IMR-90 (cell line): ENCODE measurements at places on chromosomes 13 and 19. TPM values are rescaled to one million over a fixed set of nuclear protein-coding genes. Genes with fewer than 3 reads are reported as not detected.

The PGLYRP1 gene
- not detected in 2 replicates for total RNA-seq

The IQCN gene
- 0.18 and 0.28 TPM in 2 replicates for total RNA-seq

The ATXN8OS gene
- not detected in 2 replicates for total RNA-seq

The OR10H1 gene
- not detected in 2 replicates for total RNA-seq

The MUC16 gene
- not detected in 2 replicates for total RNA-seq

The RTBDN gene
- total RNA-seq, result not detected in 2 replicates

The PLVAP gene
- total RNA-seq, result not detected in 2 replicates

The ZNF417 gene
- total RNA-seq, result 20.8 and 23.1 TPM in 2 replicates

The ING1 gene
- 9.1 and 11.7 TPM in 2 replicates for total RNA-seq

The RNASEH2A gene
- 44.6 and 45.5 TPM in 2 replicates for total RNA-seq

The SYT5 gene
- under 0.01 TPM in 2 replicates for total RNA-seq

GRCh38 chr19:42498169-42498757 is 30.0 kb downstream of the CEACAM1 start:
- no peak overlapping the region for H3K4me3 ChIP-seq
- no peaks in the 10 kb centered on the region for H3K36me3 ChIP-seq
- H3K27ac ChIP-seq, result no peak overlapping the region
- H3K4me1 ChIP-seq, result no peaks in the 10 kb centered on the region

GRCh38 chr19:10152100-10152499 is 32.4 kb upstream of the EIF3G start:
- no peak overlapping the region for H3K27ac ChIP-seq
- DNase-seq, result no peak
- H3K4me1 ChIP-seq, result no peaks in the 10 kb centered on the region
- H3K27me3 ChIP-seq, result no peaks in the 10 kb centered on the region

DNA sequence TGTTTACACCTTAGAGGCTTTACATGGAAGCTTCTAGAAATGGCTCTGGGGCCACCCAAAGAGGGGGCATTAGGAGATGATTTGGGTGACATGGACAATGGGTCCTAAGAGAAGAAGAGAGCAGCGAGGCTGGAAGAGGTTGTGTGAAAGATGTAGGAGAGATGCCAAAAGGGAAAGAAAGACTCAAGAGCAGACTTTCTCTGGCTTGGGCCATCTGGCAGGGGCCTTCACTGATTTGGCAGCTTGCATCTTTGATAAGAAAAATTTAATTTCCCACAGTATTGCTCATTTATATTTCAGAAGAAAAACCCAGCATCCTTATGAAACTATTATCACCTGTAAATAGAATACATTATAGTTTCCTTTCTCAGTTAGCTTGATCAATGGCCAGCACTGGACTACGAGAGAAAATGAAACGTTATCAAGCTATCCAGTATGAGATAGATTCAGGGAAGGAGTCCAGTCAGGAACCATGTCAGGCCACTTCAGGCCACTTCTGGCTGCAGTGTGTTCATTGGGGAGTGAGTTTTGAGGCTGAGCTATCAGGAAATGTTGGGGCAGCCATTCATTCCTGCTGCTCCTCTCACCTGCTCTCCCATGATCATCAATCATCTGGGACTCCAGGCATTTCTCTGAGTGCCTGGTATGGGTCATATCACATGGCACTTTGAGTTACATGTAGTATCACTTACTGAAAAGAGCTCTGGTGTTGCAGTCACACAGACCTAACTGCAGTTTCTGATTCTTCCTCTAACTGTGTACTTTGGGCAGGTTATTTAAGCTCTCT is 10.3 kb downstream of the SCEL start:
- no peak overlapping the region for H3K27ac ChIP-seq
- H3K27me3 ChIP-seq, result no peaks in the 10 kb centered on the region
- H3K4me1 ChIP-seq, result no peaks in the 10 kb centered on the region

GRCh38 chr13:33174491-33174890 is 111.1 kb downstream of the STARD13 start:
- H3K4me1 ChIP-seq, result peaks cover 21% of the 10 kb centered on the region
- peak overlapping the region; percentile 17; the same call in 1 of the 2 replicates for H3K27ac ChIP-seq
- DNase-seq, result no peak
- no peak overlapping the region for H3K4me3 ChIP-seq
- peaks cover 17% of the 10 kb centered on the region for H3K36me3 ChIP-seq

DNA sequence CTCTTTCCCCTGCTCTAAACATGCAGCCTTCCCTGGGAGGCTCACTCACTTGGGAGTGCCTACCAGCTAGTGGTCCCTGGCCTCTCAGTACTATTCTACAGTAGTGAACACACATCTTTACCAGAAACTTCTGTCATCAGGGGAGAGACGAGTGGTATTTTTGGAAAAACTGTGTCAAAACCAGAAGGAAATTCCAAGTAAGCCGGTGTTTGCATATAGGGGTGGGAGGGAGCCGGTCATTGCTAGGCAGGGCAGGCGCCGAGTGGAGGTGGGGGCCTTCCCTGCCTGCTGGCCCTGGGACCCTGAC is 7.0 kb downstream of the RPS9 start:
- H3K4me1 ChIP-seq, result peaks cover 35% of the 10 kb centered on the region
- no peak for DNase-seq
- H3K4me3 ChIP-seq, result no peak overlapping the region
- H3K36me3 ChIP-seq, result peaks cover 50% of the 10 kb centered on the region
- peak overlapping the region; percentile 5; the same call in 1 of the 2 replicates for H3K27ac ChIP-seq

DNA sequence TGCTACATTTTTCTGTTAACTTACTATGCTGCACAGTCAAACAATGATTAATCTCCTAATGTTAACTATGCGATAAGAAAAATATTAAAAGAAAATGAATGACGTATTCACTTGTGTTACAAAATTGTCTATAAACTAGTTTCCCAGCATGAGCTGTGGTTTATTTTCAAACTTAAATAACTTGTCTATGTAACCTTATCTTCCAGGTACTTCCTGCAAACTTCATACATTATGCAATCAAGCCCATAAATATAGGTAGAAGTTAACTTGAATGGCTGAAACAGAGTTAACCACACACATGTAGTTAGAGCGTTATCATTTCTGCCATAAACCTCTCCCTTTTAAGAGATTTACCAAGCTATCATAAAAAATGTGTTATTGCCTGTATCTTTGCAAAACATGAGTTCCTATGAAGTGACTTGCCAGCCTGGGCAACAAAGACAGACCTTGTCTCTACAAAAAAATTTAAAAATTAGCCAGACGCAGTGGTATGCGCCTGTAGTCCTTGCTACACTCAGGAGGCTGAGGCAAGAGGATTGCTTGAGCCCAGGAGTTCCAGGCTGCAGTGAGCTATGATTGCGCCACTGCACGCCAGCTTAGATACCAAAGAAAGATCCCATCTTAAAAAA is 17.7 kb upstream of the KLF5 start:
- no peaks in the 10 kb centered on the region for H3K27me3 ChIP-seq
- no peak overlapping the region for H3K27ac ChIP-seq
- no peaks in the 10 kb centered on the region for H3K36me3 ChIP-seq

DNA sequence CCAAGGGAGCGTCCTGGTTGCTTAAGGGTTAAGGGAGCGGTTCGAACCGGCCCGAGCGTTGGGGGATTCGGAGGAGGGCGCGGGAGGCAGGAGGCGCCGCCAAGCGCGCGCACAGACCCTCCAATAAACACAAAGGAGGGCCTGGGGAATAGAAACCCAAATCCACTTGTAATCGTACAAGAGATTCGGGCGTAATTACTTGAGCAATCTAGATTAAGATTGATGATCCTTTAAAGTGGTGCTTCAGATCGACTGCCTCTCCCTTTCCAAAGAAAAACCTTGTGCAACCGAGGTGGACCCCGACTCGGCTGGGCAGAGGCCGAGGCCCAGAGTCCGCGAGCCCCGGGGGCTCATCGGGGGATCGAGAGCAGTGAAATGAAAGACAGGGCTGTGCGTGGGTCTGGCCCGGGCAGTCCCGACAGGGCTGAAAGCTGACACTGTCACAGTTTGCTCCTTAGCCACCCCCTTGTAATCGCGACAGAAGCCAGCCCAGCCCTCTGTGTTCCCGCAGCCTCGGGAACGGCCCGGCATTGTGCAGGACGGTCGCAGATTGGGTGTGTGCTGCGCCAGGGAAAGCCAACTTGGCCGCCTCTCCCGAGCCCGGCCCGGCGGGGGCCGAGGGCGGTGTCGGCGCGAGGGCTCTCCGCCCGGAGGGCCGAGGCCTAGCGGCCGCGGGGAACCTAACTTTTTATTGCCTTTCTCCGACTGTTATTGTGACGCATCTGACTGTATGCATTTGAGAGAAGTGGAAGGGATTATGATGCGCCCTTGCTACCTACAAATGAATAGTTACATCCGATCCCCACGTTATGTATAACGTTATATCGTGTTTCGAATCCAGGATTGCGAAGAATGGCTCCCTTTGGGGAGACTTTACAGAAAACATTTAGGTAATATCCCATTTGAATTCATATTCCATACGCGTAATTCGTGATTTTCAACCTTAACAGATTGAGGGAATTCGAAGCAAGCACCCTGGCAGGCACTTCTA is 5.5 kb downstream of the MAB21L1 start:
- no peaks in the 10 kb centered on the region for H3K4me1 ChIP-seq
- H3K27me3 ChIP-seq, result peaks cover 38% of the 10 kb centered on the region
- no peak overlapping the region; the same call in 1 of the 2 replicates for H3K4me3 ChIP-seq
- no peak overlapping the region for H3K27ac ChIP-seq

DNA sequence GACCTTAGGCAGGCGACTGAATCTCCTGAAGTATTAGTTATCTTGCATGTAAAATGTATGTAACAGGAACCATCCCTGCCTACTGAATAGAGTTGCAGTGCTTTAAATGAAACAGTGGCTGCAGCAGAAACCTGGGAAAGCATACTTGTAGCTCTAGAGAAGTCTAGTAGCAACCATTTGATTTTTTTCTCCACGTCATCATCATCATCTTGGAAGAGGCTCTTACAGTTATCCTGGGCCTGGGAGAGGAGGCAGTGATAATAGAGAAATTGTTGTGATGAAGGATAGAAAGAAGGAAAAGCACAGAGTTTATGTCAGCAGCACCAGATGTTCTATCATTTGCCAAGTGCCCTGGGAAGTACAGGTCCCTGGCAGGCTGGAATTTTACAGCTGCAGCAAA is 377.6 kb downstream of the ITGBL1 start:
- no peak overlapping the region for H3K27ac ChIP-seq
- no peaks in the 10 kb centered on the region for H3K36me3 ChIP-seq
- no peaks in the 10 kb centered on the region for H3K27me3 ChIP-seq
- H3K4me1 ChIP-seq, result no peaks in the 10 kb centered on the region
- DNase-seq, result no peak
- H3K4me3 ChIP-seq, result no peak overlapping the region

DNA sequence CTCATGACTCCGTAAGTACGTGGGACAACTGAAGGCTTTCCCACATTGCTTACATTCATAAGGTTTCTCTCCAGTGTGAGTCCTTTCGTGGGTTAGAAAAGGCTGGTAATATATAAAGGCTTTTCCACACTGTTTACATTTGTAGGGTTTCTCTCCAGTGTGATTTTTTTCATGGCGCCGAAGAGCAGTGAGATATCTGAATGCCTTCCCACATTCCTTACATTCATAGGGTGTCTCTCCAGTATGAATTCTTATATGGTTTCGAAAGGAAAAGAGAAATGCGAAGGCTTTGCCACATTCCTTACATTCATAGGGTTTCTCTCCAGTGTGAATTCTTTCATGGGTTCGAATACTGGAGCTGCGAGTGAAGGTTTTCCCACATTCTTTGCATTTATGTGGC is 29.5 kb downstream of the ZNF490 start:
- H3K4me1 ChIP-seq, result no peaks in the 10 kb centered on the region; the same call in 1 of the 2 replicates
- no peaks in the 10 kb centered on the region for H3K27me3 ChIP-seq
- H3K4me3 ChIP-seq, result no peak overlapping the region

GRCh38 chr13:39509616-39510315 is 93.2 kb downstream of the LHFPL6 start:
- H3K27me3 ChIP-seq, result no peaks in the 10 kb centered on the region
- H3K36me3 ChIP-seq, result no peaks in the 10 kb centered on the region
- H3K4me1 ChIP-seq, result peaks cover 8% of the 10 kb centered on the region
- no peak for DNase-seq

GRCh38 chr19:15398501-15399233 is 19.1 kb upstream of the AKAP8 start:
- no peaks in the 10 kb centered on the region; the same call in 1 of the 2 replicates for H3K4me1 ChIP-seq
- H3K27ac ChIP-seq, result no peak overlapping the region
- H3K27me3 ChIP-seq, result no peaks in the 10 kb centered on the region
- DNase-seq, result no peak

DNA sequence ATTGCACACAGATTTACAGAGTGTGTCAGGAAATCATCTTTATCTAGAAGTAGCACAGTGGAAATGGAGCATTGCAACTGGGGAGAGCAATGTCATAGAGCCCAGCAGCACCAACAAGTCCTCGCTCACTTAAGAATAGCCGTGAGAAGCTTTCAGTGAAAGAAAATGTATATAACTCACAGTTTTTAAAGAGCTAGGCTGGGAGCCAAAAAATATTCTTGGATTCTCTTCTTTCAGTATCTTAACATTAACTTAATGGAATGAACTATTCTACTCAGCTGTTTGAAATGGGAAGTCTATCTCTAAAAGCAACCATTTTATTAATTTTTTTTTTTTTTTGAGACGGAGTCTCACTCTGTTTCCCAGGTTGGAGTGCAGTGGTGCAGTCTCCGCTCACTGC is 329.6 kb downstream of the COG6 start:
- no peaks in the 10 kb centered on the region for H3K36me3 ChIP-seq
- no peaks in the 10 kb centered on the region for H3K27me3 ChIP-seq
- no peak overlapping the region for H3K4me3 ChIP-seq
- no peaks in the 10 kb centered on the region for H3K4me1 ChIP-seq

GRCh38 chr19:8097198-8097597 is 44.6 kb downstream of the CCL25 start:
- no peak overlapping the region for H3K27ac ChIP-seq
- no peaks in the 10 kb centered on the region for H3K27me3 ChIP-seq
- no peaks in the 10 kb centered on the region for H3K4me1 ChIP-seq
- no peaks in the 10 kb centered on the region for H3K36me3 ChIP-seq
- H3K4me3 ChIP-seq, result no peak overlapping the region

DNA sequence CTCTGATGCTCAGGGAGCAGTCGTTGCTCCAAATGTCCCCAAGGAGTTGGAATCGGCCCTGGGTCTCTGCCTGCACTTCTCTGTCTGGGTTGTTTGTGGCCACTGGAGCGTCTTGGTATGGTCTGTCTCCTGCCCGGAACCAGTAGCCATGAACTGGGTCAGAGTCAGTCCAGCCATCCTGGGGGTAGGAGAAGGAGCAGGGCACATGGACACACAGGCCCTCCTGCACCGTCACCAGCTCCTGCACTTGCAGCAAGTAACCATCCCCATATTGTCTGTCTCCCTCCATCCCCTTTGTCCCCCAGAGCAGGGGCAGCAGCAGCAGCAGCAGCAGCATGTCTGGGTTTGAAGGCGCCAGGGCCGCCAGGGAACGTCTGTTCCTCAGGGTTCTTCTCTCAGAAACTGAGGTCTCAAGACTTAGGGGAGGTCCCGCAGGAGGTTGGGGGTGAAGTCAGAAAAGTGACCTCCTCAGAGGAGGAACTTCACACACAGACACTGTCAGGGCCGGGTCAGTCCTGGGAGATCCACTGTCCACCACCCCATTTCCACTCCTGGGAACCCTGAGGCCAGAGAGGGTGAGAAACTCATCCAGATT is at the start of gene SIGLEC8:
Gene SIGLEC8 (minus strand): TSS at position 404 of the 595 bp plus-strand sequence. CDS start 67 bp downstream, at position 337.
- H3K27ac ChIP-seq, result no peak within 1 kb of the TSS
- H3K27me3 ChIP-seq, result no peaks in the 10 kb centered on the region
- H3K4me3 ChIP-seq, result no peak within 1 kb of the TSS
- H3K36me3 ChIP-seq, result no peaks in the 10 kb centered on the region

- no peaks in the 10 kb centered on the region for H3K4me1 ChIP-seq
- DNase-seq, result no peak
- H3K36me3 ChIP-seq, result peaks cover 4% of the 10 kb centered on the region; the same call in 1 of the 2 replicates
- H3K27me3 ChIP-seq, result no peaks in the 10 kb centered on the region
Observed at GRCh38 chr13:77113496-77113895, 86.5 kb upstream of the FBXL3 start.
